Activated naive CD4-positive, alpha-beta T cell treated with anti-CD3 and anti-CD28 coated beads, Interleukin-2, amount 50 U/mL, for 72 hours (primary cell): ENCODE measurements at places on chromosomes 3 and 15.

DNA sequence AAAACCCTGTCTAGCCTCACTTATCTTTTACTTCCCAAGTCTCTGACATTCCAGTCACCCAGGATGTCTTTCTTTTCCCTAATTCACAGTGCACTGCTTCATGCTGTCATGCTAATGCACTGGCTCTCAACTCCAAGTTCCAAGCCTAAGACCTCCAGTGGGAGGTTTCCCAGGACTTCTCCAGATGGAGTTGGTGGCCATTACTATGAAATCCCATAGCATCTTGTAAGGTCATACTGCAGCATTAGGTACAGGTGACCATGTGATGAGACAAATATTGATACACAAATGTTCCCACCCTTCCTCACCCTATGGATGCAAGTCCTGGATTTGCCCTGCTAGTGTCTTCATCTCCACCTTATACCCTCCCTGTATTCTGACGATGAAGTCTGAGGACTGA lies 138.6 kb upstream of the PRICKLE2 start:
- DNase-seq = no peak

- no peak for DNase-seq
Measured at GRCh38 chr3:34256791-34257190, 458.4 kb downstream of the PDCD6IP start.

DNA sequence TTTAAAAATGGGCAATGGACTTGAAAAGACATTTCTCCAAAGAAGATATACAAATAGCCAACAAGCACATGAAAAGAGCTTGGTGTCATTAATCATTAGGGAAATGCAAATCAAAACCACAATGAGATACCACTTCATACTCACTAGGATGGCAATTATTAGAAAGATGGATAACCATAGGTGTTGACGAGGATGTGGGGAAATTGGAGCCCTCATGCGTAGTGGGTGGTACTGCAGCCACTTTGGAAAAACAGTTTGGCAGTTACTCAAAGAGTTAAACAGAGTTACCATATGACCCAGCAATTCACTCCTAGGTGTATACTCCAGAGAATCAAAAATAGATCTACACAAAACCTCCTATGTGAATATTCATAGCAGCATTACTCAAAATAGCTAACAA lies 27.4 kb downstream of the RPLP1 start:
- DNase-seq = no peak

- DNase-seq = no peak
Measured at GRCh38 chr3:114789803-114790202, 357.3 kb downstream of the ZBTB20 start.

DNA sequence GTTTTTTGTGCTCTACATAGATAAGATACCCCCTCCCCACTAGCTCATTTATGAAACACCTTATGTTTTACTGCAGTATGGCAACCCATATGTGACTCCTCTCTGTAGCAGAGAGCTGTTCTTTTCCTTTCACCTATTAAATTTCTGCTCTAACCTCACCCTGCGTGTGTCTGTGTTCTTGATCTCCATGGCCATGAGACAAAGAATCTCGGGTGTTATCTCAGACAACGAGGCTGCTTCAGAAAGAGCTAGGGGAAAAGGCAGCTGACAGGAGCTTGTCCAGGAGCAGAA lies 18.0 kb downstream of the CCR8 start:
- no peak for DNase-seq

GRCh38 chr15:100284191-100284590 lies 57.6 kb downstream of the ADAMTS17 start:
- no peak for DNase-seq

DNA sequence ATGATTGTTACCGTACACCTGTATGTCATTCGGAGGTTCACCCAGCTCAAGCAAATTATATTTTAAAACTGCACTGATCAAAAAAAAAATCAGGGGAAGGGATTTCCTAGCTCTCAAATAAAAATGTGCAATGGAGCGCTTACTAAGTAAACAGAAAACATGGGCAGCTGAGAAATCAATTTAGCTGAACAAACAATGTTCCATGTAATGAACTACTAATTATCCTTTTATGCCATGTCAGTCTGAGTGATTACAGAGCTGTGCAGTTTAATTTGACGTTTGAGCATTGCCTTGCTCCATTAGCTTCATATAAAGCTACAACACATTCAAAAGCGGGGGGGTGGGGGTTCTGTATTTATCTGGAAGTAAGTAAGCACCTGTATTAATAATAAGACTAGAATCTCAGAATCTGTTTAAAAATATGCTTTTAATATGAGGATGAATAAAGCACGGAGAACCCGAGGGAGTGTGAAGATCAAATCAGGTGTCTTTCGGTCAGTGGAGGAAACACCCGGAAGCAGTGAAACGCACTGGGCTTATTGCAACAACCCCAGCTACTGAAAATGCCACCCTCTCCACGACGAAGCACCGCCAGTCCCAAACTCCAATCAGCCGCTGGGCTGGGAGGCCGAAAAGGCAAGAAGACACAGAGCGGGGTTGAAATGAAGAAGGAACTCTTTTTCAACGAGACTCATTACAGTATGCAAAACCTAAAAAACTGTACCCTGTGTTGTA lies 196.5 kb upstream of the ATP11B start:
- DNase-seq = no peak

GRCh38 chr15:52136442-52136980 lies 23.9 kb upstream of the BCL2L10 start:
- no peak for DNase-seq

DNA sequence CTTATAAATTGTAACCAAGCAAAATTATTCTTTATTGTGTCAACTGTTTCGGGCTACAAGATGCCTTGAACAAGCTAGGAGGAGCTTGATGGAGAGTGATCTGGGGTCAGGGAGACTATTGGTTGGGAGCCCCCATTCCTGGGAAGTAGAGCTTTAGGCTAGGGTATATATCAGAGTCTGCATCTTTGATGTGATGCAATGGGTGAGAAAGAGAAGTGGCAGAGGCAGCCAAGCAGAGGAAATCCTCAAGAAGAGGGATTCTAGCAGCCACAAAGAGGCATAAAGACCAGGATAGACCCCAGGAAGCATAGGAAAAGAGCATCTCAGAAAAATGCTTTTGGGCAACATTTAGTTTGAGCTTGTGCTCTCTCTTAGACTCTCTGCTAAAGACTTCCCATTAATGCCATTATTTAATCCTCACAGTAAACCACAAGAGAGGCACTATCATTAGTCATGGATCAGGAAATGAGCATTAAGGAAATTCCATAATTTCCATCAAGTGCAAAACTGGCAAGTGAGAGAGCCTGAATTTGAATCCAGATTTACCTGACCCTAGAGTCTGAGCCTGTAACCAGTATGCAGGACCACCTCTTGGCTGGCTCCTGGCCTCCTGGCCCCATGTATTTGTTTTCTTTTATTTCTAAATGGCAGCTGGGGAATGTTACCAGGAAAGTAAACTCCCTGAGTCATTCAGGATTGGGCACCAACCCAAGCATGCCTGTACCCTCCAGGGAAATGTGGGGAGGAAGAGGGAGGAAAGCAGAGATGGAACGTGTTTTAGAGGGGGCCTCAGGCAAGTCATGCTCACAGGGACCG lies 118.7 kb downstream of the RPL22L1 start:
- no peak for DNase-seq

GRCh38 chr3:126406389-126407296 lies 11.9 kb downstream of the CFAP100 start:
- DNase-seq = no peak

- no peak for DNase-seq
Measured at GRCh38 chr3:152474585-152474984, 205.9 kb downstream of the MBNL1 start.

- DNase-seq = no peak
Measured at GRCh38 chr3:121793078-121793477, 41.8 kb downstream of the IQCB1 start.

- no peak for DNase-seq
Measured at GRCh38 chr15:63601704-63602185, 4.6 kb downstream of the FBXL22 start.

DNA sequence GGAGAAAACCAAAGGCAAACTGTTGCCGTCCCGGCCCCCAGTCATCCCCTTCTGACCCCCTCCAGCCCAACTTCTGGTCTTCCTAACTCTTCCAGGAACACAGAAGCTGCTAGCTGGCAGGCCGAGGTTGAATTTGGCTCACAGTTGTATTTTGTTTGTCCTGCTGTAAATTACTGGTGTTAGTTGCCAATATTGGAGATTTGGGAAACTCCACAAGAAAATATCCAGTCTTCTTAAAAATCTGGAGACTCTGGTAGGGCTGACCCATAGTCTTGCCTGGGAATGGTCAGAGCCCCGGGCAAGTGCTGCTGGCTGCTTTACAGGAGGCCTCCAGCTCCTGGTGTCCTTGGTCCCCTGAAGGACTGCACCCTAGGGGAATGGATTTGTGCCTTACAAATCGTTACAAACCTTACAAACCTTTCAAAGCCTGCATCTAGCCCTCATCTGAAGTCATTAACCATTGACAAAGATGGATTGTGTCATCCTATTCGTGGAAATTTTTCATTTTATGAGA lies 112.0 kb upstream of the MCTP2 start:
- no peak for DNase-seq

GRCh38 chr3:6281662-6282061 lies 579.3 kb upstream of the GRM7 start:
- no peak for DNase-seq

GRCh38 chr3:149560001-149560400 lies 85.5 kb downstream of the TM4SF4 start:
- DNase-seq = no peak

- DNase-seq = no peak
Measured at GRCh38 chr15:62509395-62509958, 344.4 kb upstream of the C2CD4B start.
